ENCODE measurements at places on chromosomes 1 and 21.

- peak; percentile 86 for DNase-seq
Observed at GRCh38 chr1:154446292-154446691, 41.1 kb downstream of the IL6R start.

- peak; percentile 33 for DNase-seq
Observed at GRCh38 chr1:218347723-218348627, 2.8 kb downstream of the TGFB2 start.

- DNase-seq: peak; percentile 95
Observed at GRCh38 chr1:23100074-23100748, 68.4 kb downstream of the LUZP1 start.

DNA sequence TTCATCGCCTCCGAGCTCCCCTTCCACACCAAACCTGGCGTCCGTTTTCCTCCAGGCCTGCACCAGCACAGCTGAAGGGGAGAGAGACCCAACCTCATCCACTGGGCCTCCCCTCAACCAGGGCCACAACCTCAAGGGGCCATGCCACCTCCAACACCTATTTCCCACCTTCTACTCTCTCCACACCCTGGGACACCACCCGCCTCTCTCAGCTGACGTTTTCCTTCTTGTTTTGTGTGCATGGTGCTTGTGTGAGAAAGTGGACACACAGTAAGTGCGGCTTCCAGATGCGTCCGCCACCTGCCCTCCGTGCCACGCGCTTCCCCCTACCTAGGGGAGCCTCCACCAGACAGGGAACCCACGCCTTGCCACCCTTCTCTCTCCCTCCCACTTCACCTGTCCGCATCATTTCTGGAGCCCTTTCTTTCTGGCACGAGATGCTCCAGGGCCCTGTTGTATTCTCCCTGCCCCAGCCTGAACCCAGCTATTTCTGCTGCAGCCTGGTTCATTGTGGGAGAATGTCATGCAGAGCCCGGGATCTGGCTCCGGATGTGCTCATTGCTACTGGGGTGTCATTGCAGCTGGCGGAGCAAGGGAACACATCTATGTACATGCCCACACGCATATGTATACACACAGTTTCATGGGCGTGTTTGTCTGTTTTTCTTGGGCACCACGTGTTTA is 1.3 kb upstream of the GNB1 start:
- DNase-seq: no peak

GRCh38 chr1:40633931-40634376 is 31.5 kb downstream of the RIMS3 start:
- DNase-seq: no peak

DNA sequence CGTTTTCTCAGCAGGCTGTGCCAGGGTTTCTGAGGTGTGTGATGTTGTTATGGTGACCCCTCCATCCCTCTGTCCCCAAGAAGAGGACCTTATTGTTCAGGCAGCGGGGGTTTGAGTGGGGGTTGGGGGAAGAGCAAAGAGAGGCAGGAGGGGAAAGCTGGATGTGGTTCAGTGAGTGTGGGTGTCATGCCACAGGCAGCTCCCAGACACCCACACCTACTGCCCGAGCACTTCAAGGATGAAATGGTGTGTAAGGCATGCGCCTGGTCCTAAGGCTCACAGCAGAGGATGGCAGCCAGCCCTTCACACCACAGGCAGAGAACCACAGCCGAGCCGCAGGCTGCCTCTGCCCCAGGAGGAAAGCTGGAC is 49.9 kb upstream of the STUM start:
- DNase-seq: no peak

- no peak for DNase-seq
Observed at GRCh38 chr1:15807121-15807520, 328 bp downstream of the UQCRHL start.

- no peak for DNase-seq
Observed at GRCh38 chr1:11132563-11133293, 33.1 kb upstream of the EXOSC10 start.

- DNase-seq: no peak
Observed at GRCh38 chr1:213724640-213725536, 262.9 kb upstream of the PROX1 start.

DNA sequence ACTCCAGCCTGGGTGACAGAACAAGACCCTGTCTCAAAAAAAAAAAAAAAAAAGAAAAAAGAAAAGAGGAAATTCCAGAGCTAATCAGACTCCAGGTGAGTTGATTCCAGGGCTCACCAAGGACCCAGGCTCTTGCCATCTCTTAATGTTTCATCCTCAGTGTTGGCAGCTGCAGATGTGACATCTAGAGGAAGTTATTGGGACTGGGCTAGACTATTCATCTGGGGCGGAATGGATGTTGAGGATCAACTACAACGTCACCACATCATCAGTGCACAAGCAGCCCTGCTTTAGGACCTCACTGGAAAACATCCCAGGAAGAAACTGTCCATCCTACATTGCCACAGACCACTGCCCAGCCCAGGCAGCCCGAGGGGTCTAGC is 28.6 kb upstream of the PARP1 start:
- DNase-seq: no peak

DNA sequence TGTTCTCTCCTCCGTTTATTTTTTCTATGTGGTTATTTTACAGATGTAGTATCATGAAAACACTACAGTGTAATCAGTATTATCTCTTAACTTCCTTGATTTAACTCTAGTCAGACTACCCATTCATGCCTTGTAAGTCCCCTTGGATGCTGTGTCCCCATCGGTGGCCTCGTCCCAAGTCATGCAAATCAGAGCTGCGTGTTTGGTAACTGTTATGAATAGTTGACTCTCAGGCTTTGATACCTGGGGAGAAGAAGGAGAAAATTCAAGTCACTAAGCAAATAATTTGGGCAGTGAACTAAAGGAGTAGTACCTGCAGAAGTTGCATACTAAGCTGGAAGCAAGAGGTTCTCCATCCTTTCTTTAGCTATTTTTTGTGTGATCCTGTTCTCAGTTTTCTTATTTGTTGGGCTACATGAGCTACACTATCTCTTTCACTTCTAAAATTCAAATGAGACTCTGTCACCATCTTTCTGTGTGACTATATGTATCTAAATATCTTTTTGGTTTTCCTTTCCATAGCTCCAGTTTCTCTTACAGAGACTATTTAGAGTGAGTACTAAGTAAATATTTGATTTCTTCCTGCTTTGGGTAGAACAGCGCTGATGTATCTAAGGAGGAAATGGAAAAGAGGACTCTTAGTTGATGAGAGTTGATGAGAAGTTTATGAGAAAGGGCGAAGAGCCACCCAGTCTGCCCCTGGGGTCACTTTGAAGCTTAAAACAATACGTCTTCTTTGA is 50.9 kb downstream of the VANGL2 start:
- no peak for DNase-seq

DNA sequence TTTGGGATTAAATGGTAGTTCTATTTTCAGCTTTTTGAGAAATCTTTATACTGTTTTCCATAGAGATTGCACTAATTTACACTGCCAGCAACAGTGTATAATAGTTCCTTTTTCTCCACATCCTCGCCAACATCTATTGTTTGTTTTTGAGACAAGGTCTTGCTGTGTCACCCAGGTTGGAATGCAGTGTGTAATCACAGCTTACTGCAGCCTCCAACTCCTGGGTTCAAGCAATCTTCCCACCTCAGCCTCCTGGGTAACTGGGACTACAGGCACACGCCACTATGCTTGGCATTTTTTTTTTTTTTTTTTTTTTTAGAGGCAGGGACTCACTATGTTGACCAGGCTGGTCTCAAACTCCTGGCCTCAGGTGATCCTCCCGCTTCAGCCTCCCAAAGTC is 164.5 kb upstream of the CXADR start:
- no peak for DNase-seq

GRCh38 chr1:21492356-21492625 is 16.9 kb upstream of the ALPL start:
- DNase-seq: no peak

DNA sequence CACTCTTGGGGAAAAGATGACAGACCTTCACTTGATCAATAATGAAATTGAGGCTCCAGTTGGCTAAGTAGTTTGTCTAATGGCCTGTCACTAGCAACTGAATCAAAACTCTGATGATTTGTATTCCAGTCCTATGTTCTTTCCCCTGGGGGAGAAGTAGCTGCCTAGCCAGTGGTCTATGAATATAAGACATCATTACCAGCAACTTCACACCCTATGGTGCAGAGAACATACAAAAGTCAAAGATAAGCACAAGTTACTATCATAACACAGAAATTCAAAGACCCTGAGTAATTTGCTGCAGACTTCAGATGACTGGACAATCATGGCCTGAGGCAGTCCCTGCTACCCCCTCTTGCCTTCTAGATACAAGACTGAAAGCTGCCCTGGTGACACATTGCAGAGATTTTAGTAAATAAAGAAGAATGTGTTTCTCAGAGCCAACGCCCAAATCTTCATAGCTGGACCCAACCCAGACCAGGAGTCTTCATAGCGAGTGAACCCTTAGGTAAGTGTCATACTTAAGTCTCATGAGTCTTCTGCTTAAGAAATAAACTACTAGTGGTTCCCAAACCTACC is 993 bp downstream of the PDZK1 start:
- DNase-seq: peak; percentile 98

DNA sequence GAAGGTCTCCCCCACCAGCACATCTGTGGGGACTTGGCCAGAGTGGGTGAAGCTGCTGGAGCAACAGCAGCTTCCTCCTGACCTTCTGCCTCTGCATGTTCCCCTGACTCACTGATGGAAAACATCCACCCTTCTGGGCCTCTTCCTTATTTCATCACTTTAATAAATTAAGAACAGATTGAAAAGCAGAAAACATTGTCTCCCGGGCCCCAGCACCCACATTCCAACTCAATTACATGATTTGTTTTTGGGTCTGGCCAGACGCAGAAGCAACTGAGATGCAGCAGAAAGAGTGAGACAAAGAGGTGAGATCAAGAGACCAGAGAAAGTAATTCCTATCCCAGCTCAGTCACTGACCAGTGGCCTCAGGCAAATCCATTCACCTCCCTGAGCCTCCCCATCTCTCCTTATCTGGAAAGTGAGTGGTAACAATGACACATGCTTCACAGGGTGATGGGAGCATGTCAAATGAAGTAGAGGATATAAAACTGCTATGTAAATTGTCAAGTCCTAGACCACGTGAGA is 157.1 kb downstream of the ELAVL4 start:
- DNase-seq: no peak

DNA sequence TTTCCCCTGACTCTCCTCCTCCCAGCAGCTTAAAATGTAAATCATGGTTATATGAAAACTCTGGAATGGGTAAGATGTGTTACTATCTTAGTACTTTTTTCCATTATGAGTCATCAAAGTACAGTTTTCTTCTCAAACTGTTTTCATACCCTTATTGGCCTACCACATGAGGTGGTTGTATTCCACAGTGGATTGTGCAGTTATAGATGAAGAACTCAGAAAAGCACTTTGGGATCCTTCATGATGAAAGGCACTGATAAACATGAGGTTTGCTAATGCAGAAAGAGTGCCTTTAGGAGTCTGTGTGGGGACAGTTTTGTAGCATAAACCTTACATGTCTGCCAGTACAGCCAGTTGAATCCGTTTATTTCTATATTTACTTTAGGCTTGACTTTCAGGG is 32.0 kb upstream of the MYOCOS start:
- peak; percentile 14 for DNase-seq

GRCh38 chr1:162404550-162405160 is 7.3 kb downstream of the SH2D1B start:
- peak; percentile 86 for DNase-seq

Data from ELR (cell line).